Activated CD4-positive, alpha-beta T cell treated with anti-CD3 and anti-CD28 coated beads for 36 hours (primary cell): ENCODE measurements at places on chromosomes 11 and 22. TPM values are rescaled to one million over a fixed set of nuclear protein-coding genes. Genes with fewer than 3 reads are reported as not detected.

The LGR4 gene
- total RNA-seq: 0.21 TPM

The SLC22A6 gene
- not detected for total RNA-seq

The TSGA10IP gene
- not detected for total RNA-seq

The LIN7C gene
- 16.1 TPM for total RNA-seq

The LRFN4 gene
- 19.2 TPM for total RNA-seq

The SGSM1 gene
- total RNA-seq: 0.35 TPM

The KIRREL3 gene
- not detected for total RNA-seq

The TPBGL gene
- total RNA-seq: 0.21 TPM

The GVQW3 gene
- 3.7 TPM for total RNA-seq

- H3K4me3 ChIP-seq: peak overlapping the region; percentile 98
- H3K27me3 ChIP-seq: no peaks in the 10 kb centered on the region
- peak overlapping the region; percentile 93 for H3K27ac ChIP-seq
- peaks cover 46% of the 10 kb centered on the region for H3K4me1 ChIP-seq
- peaks cover 17% of the 10 kb centered on the region for H3K36me3 ChIP-seq
Measured at GRCh38 chr11:43360361-43361032, 1.8 kb downstream of the TTC17 start.

GRCh38 chr11:113991170-113991569 lies 16.3 kb downstream of the HTR3A start:
- H3K27me3 ChIP-seq: peaks cover 14% of the 10 kb centered on the region
- H3K27ac ChIP-seq: no peak overlapping the region
- no peaks in the 10 kb centered on the region for H3K36me3 ChIP-seq
- H3K4me3 ChIP-seq: no peak overlapping the region
- DNase-seq: peak; percentile 39

DNA sequence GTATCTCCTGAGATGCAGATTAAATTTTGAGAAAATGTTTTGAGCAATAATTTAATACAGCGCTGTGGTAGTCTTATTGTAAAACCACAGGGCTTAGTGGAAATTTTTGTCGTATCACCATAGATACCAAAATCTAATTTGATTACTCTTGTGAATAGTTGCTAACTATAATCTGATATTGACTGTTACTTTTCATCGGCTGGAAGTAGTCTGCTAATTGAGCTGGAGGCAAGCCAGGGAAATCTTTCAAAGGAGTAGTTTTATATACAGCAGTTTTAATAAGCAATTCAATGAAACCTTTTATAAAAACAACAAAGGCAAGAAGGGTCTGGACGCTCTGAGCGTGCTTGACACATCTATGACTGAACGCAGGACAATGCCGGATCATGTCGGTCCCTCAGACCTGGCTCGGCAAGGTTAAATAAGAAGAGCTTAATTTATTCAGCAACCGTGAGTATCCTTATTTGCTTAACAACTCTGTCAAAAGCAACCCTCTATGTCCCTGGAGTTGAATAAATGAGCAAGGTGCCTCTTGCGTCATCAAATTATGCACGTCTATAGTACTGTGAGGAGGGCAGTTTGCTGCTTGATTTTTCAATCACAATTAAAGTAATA lies 121.2 kb downstream of the NCAM1 start:
- no peak overlapping the region for H3K27ac ChIP-seq
- H3K4me1 ChIP-seq: no peaks in the 10 kb centered on the region
- no peak overlapping the region for H3K4me3 ChIP-seq
- H3K36me3 ChIP-seq: no peaks in the 10 kb centered on the region
- no peak for DNase-seq

DNA sequence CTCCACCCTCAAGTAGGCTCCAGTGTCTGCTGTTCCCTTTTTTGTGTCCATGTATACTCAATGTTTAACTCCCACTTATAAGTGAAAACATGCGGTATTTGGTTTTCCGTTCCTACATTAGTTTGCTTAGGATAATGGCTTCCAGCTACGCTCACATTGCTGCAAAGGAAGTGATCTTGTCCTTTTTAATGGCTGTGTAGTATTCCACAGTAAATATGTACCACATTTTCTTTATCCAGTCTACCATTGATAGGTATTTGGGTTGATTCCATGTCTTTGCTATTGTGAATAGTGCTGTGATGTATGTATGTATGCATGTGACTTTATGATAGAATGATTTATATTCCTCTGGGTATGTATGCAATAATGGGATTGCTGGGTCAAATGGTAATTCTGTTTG lies 144.6 kb downstream of the BRD1 start:
- no peak overlapping the region for H3K27ac ChIP-seq
- H3K4me3 ChIP-seq: no peak overlapping the region
- H3K36me3 ChIP-seq: no peaks in the 10 kb centered on the region
- H3K27me3 ChIP-seq: no peaks in the 10 kb centered on the region
- DNase-seq: no peak
- H3K4me1 ChIP-seq: no peaks in the 10 kb centered on the region

- no peaks in the 10 kb centered on the region for H3K36me3 ChIP-seq
- H3K4me1 ChIP-seq: peaks cover 38% of the 10 kb centered on the region
- DNase-seq: peak; percentile 72
- peak overlapping the region; percentile 73 for H3K4me3 ChIP-seq
- no peak overlapping the region for H3K27ac ChIP-seq
Measured at GRCh38 chr22:46576556-46577367, 39.3 kb upstream of the CELSR1 start.

GRCh38 chr11:342328-342727 lies 21.7 kb upstream of the IFITM3 start:
- DNase-seq: no peak
- H3K4me1 ChIP-seq: peaks cover 19% of the 10 kb centered on the region
- H3K27ac ChIP-seq: peak overlapping the region; percentile 67
- no peaks in the 10 kb centered on the region for H3K27me3 ChIP-seq

- H3K27me3 ChIP-seq: no peaks in the 10 kb centered on the region
- no peaks in the 10 kb centered on the region for H3K36me3 ChIP-seq
- no peak overlapping the region for H3K27ac ChIP-seq
- no peak for DNase-seq
Measured at GRCh38 chr22:27474112-27474571, 327.4 kb downstream of the MN1 start.

DNA sequence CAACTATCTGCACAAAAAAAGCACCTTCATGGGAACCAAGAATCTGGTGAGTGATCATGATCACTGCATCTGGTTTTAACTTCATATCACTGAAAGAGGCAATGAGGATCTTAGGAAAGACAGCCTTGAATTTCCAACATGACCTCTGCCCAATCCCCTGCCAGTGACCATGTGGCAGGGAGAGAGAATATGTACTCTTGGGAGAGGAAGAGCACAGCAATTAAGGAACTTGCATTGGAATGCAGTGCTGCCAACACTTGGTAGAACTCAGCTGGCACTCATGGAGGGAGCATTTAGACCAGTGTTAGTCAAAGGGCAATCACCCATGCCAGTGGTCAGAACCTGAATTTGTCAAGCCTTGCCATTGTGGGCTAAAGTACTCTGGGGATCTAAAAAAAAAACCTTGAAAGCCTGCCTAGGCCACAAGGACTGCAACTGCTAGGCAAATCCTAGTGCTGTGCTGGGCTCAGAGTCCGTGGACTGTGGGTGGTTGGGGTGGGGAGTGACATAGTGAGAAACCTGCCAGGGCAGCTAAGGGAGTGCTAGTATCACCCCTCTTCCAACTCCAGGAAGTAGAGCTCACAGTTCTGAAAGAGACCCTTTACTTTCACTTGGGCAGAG lies 23.1 kb downstream of the JRKL start:
- peaks cover 11% of the 10 kb centered on the region for H3K27me3 ChIP-seq
- H3K4me1 ChIP-seq: peaks cover 5% of the 10 kb centered on the region
- H3K36me3 ChIP-seq: no peaks in the 10 kb centered on the region
- no peak overlapping the region for H3K4me3 ChIP-seq
- no peak for DNase-seq

- DNase-seq: no peak
- H3K27ac ChIP-seq: no peak within 1 kb of the TSS
- H3K4me3 ChIP-seq: peak within 1 kb of the TSS; percentile 59
- H3K27me3 ChIP-seq: peaks cover 28% of the 10 kb centered on the region
- no peaks in the 10 kb centered on the region for H3K36me3 ChIP-seq
- H3K4me1 ChIP-seq: peaks cover 10% of the 10 kb centered on the region
Measured at GRCh38 chr22:39456522-39457197, at the start of gene MGAT3. MGAT3 (plus strand) TSS chr22:39457012; CDS start chr22:39487348, 30,336 bp downstream.

- DNase-seq: no peak
- H3K36me3 ChIP-seq: no peaks in the 10 kb centered on the region
- no peak overlapping the region for H3K4me3 ChIP-seq
Measured at GRCh38 chr11:62965574-62965973, 19.2 kb downstream of the SLC22A6 start.

GRCh38 chr11:60347084-60347797 lies 20.2 kb downstream of the MS4A6E start:
- H3K27ac ChIP-seq: no peak overlapping the region
- H3K27me3 ChIP-seq: peaks cover 16% of the 10 kb centered on the region
- H3K36me3 ChIP-seq: no peaks in the 10 kb centered on the region
- no peak overlapping the region for H3K4me3 ChIP-seq
- no peaks in the 10 kb centered on the region for H3K4me1 ChIP-seq

- DNase-seq: no peak
- no peaks in the 10 kb centered on the region for H3K36me3 ChIP-seq
- no peaks in the 10 kb centered on the region for H3K4me1 ChIP-seq
- no peaks in the 10 kb centered on the region for H3K27me3 ChIP-seq
- no peak overlapping the region for H3K27ac ChIP-seq
- H3K4me3 ChIP-seq: no peak overlapping the region
Measured at GRCh38 chr22:28095316-28096095, 176.4 kb upstream of the PITPNB start.

DNA sequence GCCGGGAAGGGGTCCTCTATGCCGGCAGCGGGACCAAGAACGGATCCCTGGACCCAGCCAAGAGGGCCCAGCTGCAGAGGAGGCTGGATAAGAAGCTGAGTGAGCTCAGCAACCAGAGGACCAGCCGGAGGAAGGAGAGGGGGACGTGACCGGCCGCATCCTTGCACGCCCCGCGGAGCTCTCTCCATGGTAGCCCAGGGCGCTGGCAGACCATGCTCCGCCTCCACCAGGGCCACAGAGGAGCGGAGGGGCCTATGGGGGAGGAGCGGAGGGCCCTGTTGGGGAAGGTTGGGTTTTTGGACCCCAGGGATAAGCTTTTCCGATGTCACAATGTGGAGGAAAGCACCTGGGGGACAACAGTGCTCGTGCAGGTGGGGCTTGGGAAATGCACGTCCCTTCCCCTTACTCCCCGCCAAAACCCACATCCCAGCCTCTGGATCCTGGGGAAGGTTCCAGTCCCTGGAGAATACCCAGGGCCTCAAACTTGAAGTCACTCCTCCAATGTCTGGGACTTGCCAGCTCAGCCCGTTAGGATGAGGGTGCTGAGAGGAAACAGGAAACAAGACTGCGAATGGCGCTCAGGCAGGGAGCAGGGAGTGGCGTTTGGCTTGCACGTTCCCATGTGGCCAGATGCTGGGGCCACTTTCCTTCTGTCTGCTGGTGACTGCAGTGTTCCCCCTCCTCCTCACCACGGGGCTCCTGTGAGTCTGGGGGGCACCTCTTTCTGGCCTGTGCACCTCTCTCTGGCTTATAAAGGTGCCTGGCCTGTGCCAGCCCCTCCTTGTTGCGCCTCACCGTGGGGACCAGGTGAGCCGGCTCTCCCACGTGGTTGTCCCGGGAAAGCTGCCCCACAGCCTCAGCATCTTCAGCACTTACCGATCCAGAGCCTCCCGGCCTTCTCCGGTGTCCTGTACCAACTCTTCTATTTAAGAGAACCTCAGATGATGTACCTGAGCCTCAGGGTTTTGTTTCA lies 36.2 kb downstream of the IGHMBP2 start:
- no peak overlapping the region for H3K4me3 ChIP-seq
- peaks cover 11% of the 10 kb centered on the region for H3K36me3 ChIP-seq
- no peak for DNase-seq
- H3K4me1 ChIP-seq: no peaks in the 10 kb centered on the region
- no peaks in the 10 kb centered on the region for H3K27me3 ChIP-seq

GRCh38 chr11:57426439-57426928 lies 437 bp downstream of the SLC43A3 start:
- H3K4me3 ChIP-seq: peak overlapping the region; percentile 98
- peaks cover 39% of the 10 kb centered on the region for H3K4me1 ChIP-seq

- H3K4me1 ChIP-seq: no peaks in the 10 kb centered on the region
- H3K27ac ChIP-seq: no peak overlapping the region
- H3K4me3 ChIP-seq: no peak overlapping the region
- no peaks in the 10 kb centered on the region for H3K36me3 ChIP-seq
- H3K27me3 ChIP-seq: peaks cover 14% of the 10 kb centered on the region
- peak; percentile 54 for DNase-seq
Measured at GRCh38 chr11:116454020-116454645, 318.7 kb downstream of the BUD13 start.

DNA sequence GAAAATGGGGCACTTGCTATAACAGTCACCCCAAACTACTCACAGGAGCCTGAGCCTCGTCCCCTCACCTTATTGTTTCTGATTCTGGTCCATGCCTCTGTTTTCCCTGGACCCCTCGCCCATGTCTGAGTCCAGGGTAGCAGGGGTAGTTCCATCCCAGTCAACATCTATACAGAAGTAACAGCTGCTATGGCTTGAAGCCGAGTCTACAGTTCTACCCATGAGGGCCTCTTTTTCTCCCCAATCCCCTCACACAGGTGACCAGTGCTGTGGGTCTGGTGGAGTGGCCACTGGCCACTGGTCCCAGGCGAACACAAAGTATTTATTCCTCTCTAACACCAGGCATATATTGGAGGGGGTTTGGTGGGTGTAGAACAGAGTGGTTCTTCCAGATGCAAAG lies 116.4 kb downstream of the ZNF280B start:
- H3K27me3 ChIP-seq: peaks cover 18% of the 10 kb centered on the region
- H3K4me1 ChIP-seq: no peaks in the 10 kb centered on the region
- no peak overlapping the region for H3K27ac ChIP-seq
- no peaks in the 10 kb centered on the region for H3K36me3 ChIP-seq

GRCh38 chr11:36296884-36297543 lies 926 bp downstream of the PRR5L start:
- no peak overlapping the region for H3K27ac ChIP-seq
- no peak overlapping the region for H3K4me3 ChIP-seq
- H3K36me3 ChIP-seq: no peaks in the 10 kb centered on the region
- peaks cover 7% of the 10 kb centered on the region for H3K4me1 ChIP-seq
- DNase-seq: no peak

GRCh38 chr11:70928854-70929598 lies 323.4 kb downstream of the SHANK2 start:
- no peak overlapping the region for H3K27ac ChIP-seq
- H3K4me1 ChIP-seq: no peaks in the 10 kb centered on the region
- DNase-seq: no peak
- peaks cover 5% of the 10 kb centered on the region for H3K27me3 ChIP-seq
- no peaks in the 10 kb centered on the region for H3K36me3 ChIP-seq

GRCh38 chr11:76234416-76235232 lies 28.3 kb upstream of the WNT11 start:
- peak overlapping the region; percentile 94 for H3K27ac ChIP-seq
- H3K4me1 ChIP-seq: peaks cover 49% of the 10 kb centered on the region
- H3K36me3 ChIP-seq: peaks cover 6% of the 10 kb centered on the region
- H3K27me3 ChIP-seq: peaks cover 3% of the 10 kb centered on the region

DNA sequence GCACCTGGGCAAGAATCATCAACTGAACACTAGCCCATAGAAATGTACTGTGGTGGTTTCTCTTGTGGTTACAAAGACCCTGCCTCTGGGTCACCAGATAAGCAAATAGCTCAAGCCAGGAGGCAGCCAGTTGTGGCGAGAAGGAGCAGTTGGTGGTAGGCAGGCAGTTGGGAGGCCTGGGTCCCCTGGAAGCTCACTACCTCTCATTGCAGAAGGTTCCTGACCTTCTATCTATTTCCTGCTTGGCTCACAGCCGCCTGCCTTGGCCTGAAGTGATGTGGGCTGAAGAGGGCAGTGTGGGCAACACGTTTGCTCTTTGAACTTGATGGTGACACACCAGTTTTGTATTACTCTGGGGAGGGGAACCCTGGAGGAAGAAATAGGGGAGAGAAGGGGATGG lies 34.7 kb downstream of the NECTIN1 start:
- no peak for DNase-seq
- H3K36me3 ChIP-seq: no peaks in the 10 kb centered on the region
- H3K4me1 ChIP-seq: peaks cover 14% of the 10 kb centered on the region
- H3K27me3 ChIP-seq: no peaks in the 10 kb centered on the region
- no peak overlapping the region for H3K4me3 ChIP-seq

- no peak overlapping the region for H3K27ac ChIP-seq
- H3K27me3 ChIP-seq: no peaks in the 10 kb centered on the region
- no peak for DNase-seq
- H3K36me3 ChIP-seq: no peaks in the 10 kb centered on the region
Measured at GRCh38 chr22:45923212-45923611, 53.8 kb downstream of the WNT7B start.
